ENCODE measurements at places on chromosomes 11 and 22. TPM values are rescaled to one million over a fixed set of nuclear protein-coding genes. Genes with fewer than 3 reads are reported as not detected.

DNA sequence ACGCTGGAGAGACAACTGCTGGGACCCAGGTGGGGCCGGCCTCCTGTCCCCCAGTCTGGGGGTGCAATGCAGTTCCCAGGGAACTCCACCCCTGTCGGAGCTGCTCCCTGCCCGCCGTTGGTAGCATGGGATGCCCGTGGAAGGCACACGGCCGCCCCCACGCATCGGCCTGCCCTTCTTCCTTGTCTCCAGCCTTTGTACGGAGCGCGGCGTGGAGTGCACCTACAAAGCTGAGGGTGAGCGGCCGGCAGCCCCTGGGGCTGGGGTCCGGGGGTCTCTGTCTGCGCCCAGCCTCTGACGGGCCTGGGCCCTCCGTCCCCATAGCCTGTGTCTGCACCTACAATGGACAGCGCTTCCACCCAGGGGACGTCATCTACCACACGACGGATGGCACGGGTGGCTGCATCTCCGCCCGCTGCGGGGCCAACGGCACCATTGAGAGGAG, 23.2 kb downstream of the MUC5AC start:
- no peak for DNase-seq
- no peaks in the 10 kb centered on the region for H3K36me3 ChIP-seq
- no peaks in the 10 kb centered on the region for H3K27me3 ChIP-seq
- H3K27ac ChIP-seq, result no peak overlapping the region

DNA sequence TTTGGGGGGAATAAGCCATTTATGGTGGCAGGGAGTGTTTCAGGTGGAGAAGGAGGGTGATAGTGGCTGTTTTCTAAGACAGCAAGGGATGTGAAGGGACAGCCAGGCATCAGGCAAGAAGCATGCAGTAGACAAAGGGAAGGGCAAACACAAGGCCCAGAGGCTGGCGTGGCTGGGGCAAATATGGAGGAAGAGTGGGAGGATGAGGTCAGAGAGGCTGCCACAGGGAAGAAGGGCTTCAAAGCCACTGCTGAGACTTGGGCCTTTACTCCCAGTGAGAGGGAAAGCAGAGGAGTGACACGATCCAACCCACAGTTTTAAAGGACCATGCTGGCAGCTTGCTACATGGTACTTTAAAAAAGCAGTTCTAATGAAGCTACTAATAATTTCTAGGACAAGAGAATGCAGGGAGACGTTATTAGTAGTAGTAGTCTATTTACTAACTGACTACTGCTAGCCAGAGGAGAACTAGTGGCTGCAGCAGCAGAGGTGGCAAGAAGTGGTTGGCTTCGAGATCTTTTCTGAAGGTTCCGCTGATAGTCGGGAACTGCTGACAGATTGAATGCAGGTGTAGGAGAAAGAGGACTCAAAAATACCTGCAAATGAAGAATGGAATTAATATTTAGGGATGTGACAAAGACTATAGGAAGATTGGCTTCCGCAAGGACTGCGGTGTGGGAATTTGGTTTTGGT, 13.7 kb downstream of the KMT5B start:
- H3K27me3 ChIP-seq, result no peaks in the 10 kb centered on the region
- H3K36me3 ChIP-seq, result peaks cover 4% of the 10 kb centered on the region
- H3K27ac ChIP-seq, result no peak overlapping the region
- H3K4me3 ChIP-seq, result no peak overlapping the region
- no peaks in the 10 kb centered on the region for H3K4me1 ChIP-seq
- DNase-seq, result no peak

- no peaks in the 10 kb centered on the region for H3K27me3 ChIP-seq
- no peak for DNase-seq
- H3K36me3 ChIP-seq, result no peaks in the 10 kb centered on the region
- no peak overlapping the region for H3K4me3 ChIP-seq
Observed at GRCh38 chr11:93089474-93090102, 108.2 kb downstream of the SLC36A4 start.

PDGFB gene
- 7.4 TPM for polyA plus RNA-seq

FAM76B gene
- 41.0 TPM for polyA plus RNA-seq

SYVN1 gene
- polyA plus RNA-seq, result 37.9 TPM

YPEL1 gene
- polyA plus RNA-seq, result 4.1 TPM
